Fibroblast of lung (primary cell): ENCODE measurements at places on chromosomes 7 and 10.

DNA sequence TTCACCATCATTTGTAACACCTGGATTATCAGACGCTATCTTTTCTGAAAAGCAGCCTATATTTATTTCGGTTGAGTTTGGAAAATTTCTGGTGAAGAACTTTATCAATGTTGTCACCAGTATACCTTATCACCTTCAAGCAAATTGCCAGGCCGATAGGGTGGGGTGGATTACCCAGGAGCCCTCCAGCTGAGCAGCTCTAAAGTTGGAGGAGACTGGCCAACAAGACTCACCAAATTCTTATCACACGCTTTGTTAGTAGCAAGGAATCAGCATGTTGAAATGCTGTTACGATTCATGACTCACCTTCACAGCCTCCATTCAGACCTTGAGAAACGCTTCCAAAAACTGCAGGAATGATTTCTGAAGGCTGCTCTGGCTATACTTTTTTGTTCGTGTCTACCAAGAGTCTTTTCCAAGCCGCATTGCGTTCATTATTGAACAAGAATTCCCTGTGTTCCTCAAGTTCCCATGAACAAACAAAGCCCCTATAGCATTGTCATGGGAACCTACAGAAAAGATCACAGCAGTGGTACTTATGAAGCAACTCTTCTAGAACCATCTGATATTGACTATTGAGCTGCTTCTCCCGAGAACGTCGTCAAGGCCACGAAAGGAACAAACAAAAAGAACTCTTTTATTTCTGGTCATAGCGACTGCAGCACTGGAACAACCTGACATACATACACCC is 291.4 kb downstream of the SFMBT2 start:
- DNase-seq, result no peak

GRCh38 chr10:96285331-96285752 is 14.0 kb upstream of the BLNK start:
- no peak for DNase-seq

DNA sequence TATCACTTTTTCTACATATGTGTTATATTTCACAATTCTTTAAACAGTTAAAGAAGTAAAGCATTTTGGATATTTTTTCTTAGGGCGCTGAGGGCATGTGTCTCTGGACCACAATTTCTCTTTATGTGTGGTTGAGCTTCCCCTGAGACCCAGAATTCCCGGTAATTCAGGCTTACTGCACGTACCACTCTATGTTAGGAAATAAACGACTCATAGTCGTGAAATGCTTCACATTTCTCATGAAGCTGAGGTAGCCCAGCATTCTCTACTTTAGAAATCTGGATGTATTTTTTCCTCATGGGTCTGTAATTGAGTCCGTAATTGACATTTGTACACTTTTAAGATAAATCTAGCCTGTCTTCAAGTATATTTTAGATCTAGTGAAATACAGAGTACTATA is 170.6 kb downstream of the FZD1 start:
- peak; percentile 3 for DNase-seq

GRCh38 chr10:14926722-14927416 is 27.0 kb downstream of the DCLRE1C start:
- no peak for DNase-seq

DNA sequence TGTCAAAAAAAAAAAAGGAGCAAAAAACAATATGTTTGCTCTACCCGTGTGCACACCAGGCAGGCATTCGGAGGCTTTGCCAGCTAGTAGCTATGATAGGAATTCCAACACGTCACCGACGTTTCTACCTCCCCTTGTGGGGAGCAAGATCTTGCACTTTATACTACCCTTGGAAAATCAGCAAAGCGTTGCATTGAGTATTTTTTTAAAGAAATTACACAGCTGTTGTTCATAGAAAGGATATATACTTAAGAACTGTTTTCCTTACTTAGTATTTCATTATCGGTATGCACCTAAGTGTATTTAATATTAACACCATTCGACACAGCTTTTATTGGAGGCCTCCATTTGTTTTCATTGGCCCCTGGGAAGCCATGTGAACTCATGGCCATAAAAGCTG is 159.9 kb upstream of the MGMT start:
- DNase-seq, result no peak

GRCh38 chr7:128266883-128267594 is 26.0 kb downstream of the LEP start:
- DNase-seq, result peak; percentile 70

- DNase-seq, result no peak
These were observed 40.2 kb downstream of the FAS start for GRCh38 chr10:89030791-89031190.

GRCh38 chr7:92794831-92795230 is 41.5 kb downstream of the CDK6 start:
- DNase-seq, result no peak

GRCh38 chr10:44053391-44053790 is 331.5 kb downstream of the CXCL12 start:
- no peak for DNase-seq

DNA sequence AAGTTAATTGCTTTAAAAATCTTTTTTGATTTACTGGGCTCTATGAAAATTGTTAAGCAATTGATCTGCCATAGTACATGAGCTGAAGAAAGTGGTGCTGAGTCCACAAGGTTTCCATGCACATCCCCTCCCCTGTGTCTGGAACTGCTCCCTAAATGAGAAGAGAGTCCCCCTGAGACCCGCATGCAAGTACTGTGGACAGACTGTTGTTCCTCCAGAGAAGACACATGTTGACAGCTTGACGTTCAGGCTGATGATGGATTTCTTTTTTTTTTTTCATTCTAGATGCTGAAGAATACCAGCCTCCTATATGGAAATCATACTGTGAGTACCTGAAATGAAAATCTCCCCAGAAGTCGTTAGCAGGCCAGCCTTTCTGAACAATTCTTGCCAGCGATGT is 159.8 kb downstream of the CHN2 start:
- no peak for DNase-seq

- no peak for DNase-seq
These were observed 3.4 kb upstream of the PNPLA8 start for GRCh38 chr7:108529341-108529740.

DNA sequence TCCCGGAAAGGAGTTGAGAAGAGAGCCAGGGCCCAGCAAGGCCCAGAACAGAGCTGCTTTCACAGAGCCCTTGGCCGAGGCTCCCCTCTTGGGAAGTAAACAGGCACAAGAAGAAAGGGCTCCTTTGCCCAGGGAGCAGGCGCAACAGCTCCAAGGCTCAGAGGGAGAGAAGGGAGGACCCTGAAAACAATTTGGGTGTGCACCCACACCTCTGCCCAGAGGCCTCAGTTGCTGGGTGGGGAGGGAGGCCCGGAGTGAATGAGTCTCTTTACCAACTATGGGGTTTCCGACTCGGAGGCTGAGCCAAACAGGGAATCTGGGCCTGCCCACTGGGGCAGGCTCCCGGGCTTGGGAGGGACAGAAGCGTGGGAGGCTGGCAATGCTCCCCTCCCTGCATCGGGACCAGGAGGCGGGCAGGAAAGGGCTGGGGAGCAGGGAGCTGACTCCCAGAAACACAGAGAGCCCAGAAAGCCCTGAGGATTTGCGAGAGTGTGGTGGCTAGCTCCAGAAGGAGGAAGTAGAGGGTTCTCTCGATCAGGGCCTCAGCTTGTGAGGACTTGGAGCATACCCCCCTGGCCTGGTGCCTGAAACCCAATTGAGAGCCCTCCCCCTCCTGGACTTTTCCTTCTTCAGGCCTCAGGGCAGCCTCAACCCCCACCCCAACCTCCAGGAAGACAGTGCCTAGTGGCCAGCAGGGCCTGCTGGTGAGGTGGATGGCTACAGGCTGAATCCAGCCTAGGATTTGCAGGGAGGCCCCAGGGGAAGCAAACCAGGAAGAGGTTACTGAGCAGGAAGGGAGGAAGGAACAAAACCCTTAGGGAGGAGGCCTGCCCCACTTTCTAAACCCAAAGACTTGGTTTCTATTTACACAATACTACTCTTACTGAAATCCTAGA is 6.2 kb downstream of the C10orf105 start:
- peak; percentile 89 for DNase-seq

- peak; percentile 44 for DNase-seq
These were observed 338.1 kb upstream of the SEMA3C start for GRCh38 chr7:81256991-81257390.

DNA sequence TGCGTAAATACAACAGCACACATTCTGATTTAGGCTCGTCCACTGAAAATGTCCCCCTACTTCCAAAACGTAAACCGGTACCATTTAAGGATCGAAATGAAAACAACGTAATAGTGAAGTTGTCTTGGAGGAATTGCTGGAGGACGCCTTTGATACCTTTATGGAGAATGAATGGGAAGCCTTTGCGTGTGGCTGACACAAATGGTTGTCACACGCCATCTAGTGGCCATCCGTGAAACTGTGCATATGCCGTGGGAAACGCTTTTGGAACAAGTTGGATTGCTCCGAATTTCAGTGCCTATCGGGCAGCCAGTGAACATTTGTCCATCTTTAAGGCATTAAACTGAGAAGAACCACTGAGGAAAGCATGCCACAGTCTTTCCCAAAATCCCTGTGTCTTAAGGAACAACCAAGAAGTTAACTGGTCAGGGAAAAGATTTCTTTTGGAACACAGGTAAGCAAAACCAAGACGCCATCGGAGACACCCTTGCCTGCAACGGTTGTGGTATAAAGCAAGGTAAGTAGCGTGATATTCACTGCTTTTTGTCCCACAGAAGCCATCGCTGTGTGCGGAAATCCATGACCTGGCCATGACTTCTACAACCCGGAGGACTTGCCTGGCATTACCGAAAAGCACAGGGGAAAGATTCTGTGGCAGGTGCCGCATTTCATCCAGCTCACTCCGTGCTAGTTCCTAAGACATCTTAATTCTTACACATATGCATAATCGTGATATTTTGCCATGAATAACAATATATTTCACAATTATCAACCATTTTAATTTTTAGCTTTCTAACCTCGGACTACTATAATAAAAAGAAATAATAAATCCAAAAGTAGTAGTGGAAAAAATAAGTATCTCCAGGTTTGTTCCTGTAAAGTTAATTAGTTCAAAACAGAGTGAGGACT is 100.6 kb downstream of the FAM204A start:
- DNase-seq, result peak; percentile 84

DNA sequence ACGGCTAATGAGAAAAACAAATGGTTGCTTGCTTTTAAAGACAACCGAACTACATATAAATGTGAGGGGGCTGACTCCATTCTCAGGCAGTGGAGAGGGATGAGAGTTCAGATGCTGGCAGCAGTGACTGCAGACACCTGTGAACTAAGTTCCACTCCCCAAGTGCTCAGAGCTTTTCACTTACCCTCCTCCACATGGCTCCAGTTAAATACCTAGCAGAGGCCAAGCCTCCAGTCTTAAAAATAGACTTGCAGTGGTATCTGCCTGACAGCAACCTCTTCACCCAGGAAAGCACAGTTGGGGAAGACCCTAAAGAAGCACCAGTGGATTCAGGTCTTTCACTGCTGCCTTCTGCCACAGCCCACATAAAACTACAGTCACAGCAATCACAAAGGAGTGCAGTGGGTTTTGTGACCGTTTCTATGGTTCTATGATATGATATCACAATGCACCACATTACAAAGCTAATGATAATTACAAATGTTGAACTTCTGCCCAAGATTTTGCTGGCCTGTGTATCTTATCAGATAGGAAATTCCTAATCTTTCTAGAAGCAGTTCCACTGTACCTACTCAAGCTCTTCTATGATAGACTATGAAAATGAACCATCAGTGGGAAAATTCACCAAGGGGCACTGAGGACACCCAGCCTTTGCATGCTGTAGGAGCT is 3.3 kb upstream of the ABLIM1 start:
- DNase-seq, result no peak

DNA sequence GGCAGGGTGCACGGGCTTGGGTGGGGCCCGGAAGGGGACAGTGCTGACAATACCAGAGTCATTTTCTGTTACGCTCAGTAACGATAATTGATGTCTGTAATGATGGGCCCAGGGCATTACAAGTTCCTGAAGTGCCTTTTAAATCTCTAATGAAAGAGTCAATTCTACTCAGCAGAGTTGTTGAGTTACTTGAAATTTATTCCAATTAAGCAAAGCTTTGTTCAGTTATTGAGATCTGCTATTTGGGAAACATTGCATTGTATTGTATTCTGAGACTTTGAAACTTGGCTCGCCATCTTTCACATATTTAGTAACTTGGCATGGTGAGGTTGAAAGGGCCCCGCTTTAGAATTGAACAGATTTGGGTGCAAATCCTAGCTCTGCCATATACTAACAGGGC is 34.7 kb downstream of the MINDY4 start:
- DNase-seq, result no peak

DNA sequence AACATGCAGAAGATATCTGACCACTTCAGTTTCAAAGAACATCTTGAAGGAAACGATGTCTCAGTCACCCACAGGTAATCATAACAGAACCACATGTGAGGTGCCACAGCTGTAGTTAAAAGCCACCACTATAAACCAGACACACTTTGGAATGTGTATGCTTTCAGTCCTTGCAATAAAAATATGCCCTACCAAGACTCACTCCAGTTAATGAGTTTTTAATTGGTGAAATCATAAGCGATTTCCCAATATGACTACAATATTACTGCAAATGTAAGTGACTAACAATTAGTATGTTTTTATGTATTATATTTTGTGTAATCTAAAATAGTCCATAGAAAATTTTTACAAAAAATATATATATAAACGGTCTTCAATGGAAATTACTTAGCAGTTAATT is 428.2 kb downstream of the PARD3 start:
- no peak for DNase-seq

DNA sequence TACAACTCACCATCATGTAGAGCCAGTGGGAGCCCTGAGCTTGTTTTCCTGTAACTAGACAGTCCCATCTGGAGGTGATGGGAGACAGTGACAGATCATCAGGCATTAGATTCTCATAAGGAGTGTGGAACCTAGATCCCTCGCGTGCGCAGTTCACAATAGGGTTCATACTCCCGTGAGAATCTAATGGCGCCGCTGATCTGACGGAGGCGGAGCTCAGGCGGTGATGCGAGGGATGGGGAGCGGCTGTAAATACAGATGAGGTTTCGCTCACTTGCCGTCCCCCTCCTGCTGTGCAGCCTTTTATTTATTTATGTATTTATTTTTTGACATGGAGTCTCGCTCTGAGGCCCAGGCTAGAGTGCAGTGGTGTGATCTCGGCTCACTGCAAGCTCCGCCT is 139.3 kb downstream of the CAMK1D start:
- no peak for DNase-seq

DNA sequence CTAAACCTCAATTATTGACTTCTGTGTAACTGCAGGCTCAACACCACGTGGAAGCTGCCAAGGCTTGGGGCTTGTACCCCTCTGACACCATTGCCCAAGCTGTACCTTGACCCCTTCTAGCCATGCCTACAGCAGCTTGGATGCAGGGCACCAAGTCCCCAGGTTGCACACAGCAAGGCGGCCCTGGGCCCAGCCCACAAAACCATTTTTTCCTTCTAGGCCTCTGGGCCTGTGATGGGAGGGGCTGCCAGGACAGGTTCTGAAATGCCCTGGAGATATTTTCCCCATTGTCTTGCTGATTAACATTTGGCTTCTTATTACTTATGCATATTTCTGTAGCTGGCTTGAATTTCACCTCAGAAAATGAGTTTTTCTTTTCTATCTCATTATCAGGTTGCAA is 610.0 kb upstream of the LRRN3 start:
- no peak for DNase-seq
